ENCODE measurements at places on chromosomes 4 and X. TPM values are rescaled to one million over a fixed set of nuclear protein-coding genes. Genes with fewer than 3 reads are reported as not detected.

SASH3 gene
- 190 TPM for total RNA-seq

MAPK10 gene
- not detected for total RNA-seq

PABPC1L2A gene
- total RNA-seq: not detected

BEX5 gene
- 7.1 TPM for total RNA-seq

USP27X gene
- 9.4 TPM for total RNA-seq

SPANXN3 gene
- not detected for total RNA-seq

RBMX2 gene
- total RNA-seq: 15.9 TPM

BST1 gene
- total RNA-seq: 0.65 TPM

KLF8 gene
- 19.3 TPM for total RNA-seq

BTK gene
- 2.3 TPM for total RNA-seq

CLIC2 gene
- total RNA-seq: 1.7 TPM

RENBP gene
- 32.7 TPM for total RNA-seq

XK gene
- total RNA-seq: not detected

CABS1 gene
- total RNA-seq: not detected

GYPB gene
- not detected for total RNA-seq

RTL3 gene
- total RNA-seq: not detected

CT47B1 gene
- total RNA-seq: not detected

KLKB1 gene
- total RNA-seq: 1.9 TPM

CT83 gene
- total RNA-seq: not detected

Data from naive thymus-derived CD4-positive, alpha-beta T cell (primary cell).